ENCODE measurements at places on chromosomes 4 and X.

DNA sequence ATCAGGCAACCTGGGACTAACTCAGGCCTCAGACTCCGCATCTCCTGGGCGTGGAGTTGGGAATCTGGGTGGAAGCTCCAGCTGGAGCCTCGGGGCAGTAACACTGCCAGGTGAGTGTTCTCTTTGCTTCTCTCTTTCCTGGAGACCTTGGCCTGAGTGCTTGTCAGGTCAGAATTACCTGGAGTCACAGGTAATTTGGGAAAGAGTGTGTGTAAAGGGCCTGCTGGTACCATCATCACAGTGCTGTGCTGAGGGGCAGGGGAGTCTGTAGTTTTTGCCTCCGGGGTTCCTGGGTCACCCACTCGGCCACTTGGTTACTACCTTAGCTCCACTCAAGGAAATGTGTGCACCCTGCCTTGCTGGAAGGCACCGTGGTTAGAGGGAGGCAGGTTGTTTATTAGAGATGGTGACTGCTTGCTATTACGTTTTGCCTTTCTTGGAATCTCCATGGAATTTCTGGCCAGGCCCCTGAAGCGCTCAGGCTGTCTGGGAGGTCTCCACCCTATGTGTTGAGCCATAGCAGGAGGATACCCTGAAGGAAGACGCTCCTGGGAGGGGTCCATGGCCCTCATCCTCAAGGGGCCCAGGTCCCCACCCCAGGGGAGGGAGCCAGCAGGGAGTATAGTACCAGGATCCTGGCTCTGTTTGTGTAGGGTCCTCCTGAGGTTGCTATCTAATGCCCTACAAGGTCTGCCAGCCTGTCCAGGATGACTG is 2.9 kb downstream of the GPR78 start:
- DNase-seq, result no peak

GRCh38 chr4:21775703-21776102 is 172.9 kb downstream of the KCNIP4 start:
- no peak for DNase-seq

DNA sequence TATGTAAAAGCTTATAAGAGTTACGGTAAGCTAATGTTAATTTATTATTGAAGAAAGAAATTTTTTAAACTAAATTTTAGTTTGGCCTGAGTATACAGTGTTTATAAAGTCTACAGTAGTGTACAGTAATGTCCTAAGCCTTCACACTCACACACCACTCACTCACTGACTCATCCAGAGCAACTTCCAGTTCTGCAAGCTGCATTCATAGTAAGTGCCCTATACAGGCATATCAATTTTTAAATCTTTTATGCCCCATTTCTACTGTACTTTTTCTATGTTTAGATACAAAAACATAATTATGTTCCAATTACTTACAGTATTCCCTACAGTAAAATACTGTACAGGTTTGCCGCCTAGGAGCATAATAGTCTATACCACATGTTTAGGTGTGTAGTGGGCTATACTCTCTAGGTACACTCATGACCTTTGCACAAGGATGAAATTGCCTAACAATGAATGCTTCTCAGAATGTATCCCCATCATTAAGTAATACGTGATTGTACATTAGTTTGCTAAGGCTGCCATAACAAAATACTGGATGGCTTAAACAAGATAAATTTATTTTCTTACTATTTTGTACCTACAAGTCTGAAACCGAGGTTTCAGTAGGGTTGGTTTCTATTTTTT is 333.8 kb upstream of the PCDH7 start:
- no peak for DNase-seq

DNA sequence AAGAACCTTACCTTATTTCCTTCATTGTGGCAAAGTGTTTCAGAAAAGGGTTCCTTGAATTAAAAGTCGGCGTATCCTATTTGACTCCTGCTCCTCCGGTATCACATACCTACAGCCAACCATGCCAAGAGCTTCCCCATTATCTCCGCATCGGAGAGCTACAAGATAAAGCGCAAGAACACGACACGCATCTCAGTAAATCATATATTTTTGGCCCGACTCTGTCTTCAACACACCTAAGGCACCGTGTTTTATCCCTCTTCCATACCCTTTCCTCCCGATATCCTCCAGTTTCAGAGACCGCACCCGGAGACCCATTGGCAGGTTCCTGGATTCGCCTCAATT is 497 bp upstream of the THAP9 start:
- DNase-seq, result no peak

- DNase-seq, result no peak
These were observed 104.6 kb downstream of the TMEM144 start for GRCh38 chr4:158314756-158315487.

DNA sequence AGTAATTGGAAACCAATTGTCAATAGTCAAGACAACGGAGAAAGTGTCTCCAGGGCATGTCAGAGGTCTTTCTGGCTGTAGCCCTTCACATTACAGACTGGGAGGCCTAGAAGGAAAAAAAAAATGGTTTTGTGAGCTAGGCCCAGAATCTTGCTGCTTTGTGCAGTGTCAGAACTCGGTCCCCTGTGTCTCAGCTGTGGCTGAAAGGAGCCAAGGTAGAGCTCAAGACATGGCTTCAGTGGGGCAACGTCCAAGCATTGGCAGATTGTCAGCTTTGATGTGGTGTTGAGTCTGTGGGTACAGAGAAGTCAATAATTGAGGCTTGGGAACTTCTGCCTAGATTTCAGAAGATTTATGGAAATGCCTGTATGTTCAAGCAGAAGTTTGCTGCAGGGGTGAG is 103.0 kb downstream of the UGT2B28 start:
- DNase-seq, result no peak

- no peak for DNase-seq
These were observed 469.8 kb upstream of the CPEB2 start for GRCh38 chr4:14532436-14532835.

DNA sequence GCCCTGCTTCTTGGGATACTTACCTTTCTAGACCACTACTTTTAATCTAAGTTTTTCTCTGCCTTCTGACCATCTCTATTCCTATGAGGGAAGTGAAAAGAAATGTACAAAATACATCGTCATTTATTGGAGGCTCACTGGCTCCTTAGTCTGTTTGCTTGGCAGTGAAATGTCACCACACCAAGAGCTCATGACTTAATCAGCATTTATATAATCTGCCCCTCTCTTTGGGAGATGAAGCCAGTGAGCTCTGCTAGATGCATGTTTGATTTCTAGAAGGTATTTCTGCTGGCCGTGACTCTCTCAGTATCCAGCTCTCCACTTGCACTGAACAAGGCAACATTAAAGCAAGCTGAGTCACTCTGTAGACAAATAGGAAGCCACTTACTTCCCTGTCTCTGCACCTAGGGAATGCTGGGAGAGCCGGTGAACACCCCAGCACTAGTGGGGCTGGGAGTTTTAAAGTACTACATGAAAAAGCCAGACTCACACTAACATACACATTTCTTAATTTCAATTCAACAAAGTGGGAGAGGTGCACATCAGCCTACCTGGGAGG is 79.1 kb downstream of the MID1IP1 start:
- DNase-seq, result no peak

- no peak for DNase-seq
These were observed 156.4 kb upstream of the BOD1L1 start for GRCh38 chr4:13783800-13784411.

GRCh38 chr4:36665985-36666527 is 384.6 kb downstream of the DTHD1 start:
- DNase-seq, result no peak

DNA sequence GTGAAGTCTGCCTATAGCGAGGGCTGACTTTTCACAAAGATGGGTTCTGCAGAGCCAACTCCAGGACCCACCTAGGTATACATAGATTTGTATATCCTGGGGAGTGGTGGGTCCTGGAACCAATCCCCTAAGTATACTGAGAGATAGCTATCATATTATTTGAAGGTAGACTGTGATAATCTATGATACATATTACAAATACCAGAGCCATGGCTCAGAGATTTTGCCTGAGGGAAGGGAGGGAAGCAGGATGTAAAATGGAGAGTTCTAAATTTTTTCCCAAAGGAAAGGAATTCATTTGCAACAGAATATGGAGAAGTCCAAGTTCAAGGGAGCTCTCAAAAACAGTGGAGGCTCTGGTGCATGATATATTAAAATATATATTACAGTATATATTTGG is 7.2 kb downstream of the TCEAL3 start:
- DNase-seq, result no peak

DNA sequence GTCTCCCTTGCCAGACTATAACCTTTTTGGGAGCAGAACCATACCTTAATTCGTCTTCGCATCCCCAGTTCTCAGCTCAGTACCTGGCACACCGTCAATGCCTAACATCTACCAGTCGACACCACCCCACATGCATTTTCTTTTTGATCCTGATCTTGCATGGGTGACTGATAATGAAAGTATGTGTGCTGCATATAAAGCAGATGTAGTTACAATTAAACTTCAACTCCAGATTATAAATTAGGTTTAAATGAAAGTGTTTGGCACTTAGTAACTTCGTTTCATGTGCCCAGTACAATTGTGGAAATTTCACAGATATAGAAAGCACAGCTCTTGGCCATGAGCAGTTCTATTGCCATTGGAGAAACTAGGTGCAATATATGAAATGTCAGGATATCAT is 8.8 kb upstream of the NKX6-1 start:
- DNase-seq, result no peak

- DNase-seq, result no peak
These were observed 2.3 kb upstream of the SYTL5 start for GRCh38 chrX:38004046-38004445.

DNA sequence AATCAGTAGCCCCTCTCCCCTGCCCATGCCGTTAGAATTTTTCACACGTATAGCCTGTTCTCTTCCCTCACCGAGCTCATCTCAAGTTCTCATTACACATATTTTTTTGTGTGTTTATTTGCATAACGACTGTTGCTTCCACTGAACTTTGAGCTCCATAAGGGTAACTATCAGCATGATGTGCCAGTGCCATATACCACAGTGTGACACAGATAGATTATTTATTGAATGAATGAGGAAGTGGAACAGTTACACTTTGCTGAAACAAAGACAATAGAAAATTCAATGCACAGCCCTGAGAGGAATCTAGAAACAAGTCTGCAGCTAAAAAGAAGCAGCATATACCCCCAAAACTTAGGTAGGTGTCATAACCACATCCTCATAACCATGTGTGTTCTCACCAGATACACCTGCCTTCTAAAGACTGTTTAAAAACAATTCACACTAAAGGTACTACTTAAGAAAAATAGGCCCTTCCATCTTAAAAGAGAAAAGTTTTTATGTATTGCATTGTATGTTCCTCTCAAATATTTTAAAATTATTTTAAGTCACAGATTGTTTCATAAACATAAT is 389.9 kb downstream of the PACRGL start:
- DNase-seq, result no peak

DNA sequence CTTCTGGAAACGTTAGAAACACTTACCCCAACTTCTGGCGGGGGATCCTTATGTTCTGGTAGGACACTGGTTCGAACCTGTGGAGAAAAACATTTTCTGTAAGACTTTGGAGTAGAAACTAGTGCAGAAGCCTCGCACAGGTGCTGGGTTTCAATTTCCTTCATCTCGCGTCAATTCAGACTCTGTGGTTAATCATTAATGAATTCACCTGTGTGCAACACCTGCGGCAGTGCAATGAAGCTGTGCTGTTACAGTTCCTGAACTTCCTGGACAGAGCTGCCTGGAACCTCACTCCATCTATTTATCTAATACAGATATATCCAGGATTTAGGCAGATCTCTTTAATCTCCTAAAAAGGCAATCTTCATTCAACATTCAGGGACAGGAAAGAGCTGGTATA is 531.4 kb downstream of the INPP4B start:
- no peak for DNase-seq

DNA sequence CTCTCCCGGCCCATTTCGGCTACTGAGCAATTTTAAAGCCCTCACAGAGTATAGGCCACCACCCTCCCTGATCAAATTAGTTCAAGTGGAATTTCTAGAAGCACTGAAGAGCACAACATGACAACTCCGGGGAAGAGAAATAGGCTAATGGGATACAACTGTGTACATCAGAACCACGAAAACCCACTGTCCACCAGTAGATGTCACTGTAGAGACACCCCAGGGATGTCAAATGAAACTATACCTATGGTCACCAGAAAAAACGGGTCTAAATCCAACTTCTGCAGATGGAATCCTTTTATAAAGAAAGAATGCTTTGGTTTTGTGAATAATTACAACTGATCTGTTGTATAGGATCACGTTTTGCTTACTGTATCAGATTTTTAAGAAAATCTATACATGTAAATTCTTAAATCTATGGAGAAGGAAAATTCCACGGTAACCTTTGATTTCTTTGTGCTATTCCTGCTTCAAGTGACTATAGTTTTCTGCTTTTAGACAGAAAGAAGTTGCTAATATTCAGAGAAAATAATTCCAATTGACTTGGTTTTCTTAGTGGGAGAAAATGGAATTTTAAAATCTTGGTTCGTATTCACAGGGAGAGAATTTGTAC is 29.5 kb upstream of the MAP3K15 start:
- no peak for DNase-seq

DNA sequence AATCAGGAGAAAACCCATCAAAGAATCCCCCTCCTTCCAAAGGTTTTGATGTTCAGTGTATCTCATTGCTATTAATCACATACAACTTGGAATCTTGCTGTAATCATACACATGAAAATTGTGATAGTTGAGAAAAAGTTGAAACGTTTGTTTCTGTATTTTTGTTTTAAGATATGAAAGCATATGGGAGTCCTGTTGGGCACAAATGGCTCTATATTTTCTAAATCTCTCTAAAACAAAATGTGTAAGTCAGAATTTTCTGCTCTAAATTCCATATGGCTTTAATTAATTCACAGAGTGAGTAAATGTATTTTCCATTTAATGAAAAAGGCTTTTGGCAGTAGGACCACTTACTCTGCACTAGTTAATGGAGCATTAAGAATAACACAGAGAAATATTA is 140.2 kb downstream of the MOSPD2 start:
- no peak for DNase-seq

GRCh38 chr4:136793848-136794247 is 738.4 kb downstream of the PCDH18 start:
- DNase-seq, result no peak

GRCh38 chr4:47106561-47106960 is 75.2 kb downstream of the GABRB1 start:
- no peak for DNase-seq

GRCh38 chrX:18966624-18967023 is 17.3 kb downstream of the PHKA2 start:
- no peak for DNase-seq

DNA sequence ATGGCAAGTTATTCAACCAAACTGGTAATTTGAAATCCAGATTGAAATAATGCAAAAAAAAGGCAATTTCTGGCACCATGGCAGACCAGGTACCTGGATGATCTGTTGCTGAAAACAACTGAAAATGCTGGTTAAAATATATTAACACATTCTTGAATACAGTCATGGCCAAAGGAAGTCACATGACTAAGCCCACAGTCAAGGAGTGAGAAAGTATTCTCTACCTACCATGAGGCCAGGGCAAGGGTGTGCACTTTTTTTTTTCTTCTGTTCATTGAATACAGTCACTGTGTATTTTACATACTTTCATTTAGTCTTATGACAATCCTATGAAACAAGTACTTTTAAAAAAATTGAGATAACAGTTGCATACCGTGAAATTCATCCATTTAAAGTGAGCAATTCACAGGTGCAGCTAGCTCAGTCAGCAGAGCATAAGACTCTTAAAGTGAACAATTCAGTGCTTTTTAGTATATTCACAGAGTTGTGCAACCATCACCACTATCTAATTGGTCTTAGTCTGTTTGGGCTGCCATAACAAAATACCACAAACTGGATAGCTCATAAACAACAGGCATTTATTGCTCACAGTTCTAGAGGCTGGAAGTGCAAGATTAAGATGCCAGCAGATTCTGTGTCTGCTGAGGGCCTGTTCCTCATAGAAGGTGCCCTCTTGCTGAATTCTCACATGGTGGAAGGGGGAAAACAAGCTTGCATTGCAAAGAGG is 4.8 kb upstream of the MPP1 start:
- DNase-seq, result no peak

GRCh38 chrX:112120721-112121120 is 38.1 kb upstream of the TRPC5 start:
- no peak for DNase-seq
